ENCODE measurements at places on chromosomes 1 and 21. TPM values are rescaled to one million over a fixed set of nuclear protein-coding genes. Genes with fewer than 3 reads are reported as not detected.

DNA sequence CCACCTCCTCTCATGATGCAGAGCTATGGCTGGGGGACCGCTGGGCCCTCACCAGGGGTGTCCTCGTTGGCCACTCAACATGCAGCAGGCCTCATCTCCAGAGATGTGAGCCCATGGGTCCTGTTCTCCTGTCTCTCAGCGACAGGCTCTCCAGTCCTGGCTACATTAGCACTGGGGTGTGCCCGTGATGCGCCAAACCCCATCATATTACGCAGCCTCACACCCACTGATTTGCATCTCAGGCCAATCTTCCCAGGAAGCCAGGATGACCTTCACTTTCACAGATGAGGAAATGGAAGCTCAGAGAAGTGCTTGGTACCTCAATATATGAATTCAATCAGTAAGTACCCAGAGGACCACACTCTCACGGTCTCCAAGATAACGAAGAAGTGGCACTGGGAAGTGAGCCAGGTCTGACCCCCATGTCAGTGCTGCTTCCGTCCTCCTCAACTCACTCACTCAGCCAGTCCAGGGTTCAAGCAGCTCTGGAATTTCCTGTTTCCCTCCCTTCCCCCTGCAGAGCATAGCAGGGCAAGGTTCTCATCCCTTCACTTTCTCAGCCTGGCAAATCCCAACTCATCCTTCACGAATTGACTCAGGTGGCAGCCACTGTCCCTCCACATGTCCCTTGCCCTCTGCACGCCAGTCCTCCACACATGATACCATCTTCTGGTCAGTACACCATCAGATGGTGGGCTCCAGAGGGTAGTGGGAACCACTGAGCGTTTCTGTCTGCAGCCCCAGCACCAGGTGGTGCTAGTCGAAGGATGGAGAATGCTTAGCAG, 28.9 kb upstream of the EVA1B start:
- no peak for DNase-seq

GRCh38 chr1:199394856-199395255, 632.7 kb upstream of the NR5A2 start:
- no peak for DNase-seq

- no peak for DNase-seq
Measured at GRCh38 chr1:59151387-59151761, 145.5 kb upstream of the FGGY start.

- DNase-seq: no peak
Measured at GRCh38 chr21:46124926-46125845, 27.3 kb downstream of the COL6A2 start.

The NBPF6 gene
- polyA plus RNA-seq: not detected

The TENT5C gene
- 2.2 TPM for polyA plus RNA-seq

- peak; percentile 66 for DNase-seq
Measured at GRCh38 chr1:150364231-150365003, 470 bp downstream of the RPRD2 start.

DNA sequence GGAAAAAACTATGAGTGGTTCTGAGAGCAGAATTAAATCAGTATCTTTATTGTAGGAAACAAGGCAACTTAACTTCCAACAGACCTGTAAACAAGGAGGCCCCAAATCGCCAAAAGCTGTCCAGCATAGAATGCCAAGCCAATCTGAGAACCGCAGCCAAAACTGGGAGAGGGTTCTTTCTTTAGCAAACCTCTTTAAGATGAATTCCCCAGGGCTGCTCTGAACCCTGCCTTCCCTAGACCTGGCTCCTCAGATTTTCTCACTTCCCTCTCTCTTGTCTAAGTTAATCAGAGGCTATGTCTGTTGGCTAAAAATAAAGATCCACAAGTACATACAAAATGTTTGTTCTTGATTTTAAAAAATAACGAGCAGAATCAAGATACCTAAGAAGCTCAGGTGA, 141.4 kb downstream of the SMYD3 start:
- no peak for DNase-seq

GRCh38 chr1:196160066-196160795, 448.0 kb downstream of the KCNT2 start:
- no peak for DNase-seq

The TMPRSS15 gene
- 0.89 TPM for polyA plus RNA-seq

GRCh38 chr1:173333581-173333980, 126.5 kb upstream of the TNFSF4 start:
- DNase-seq: no peak

GRCh38 chr1:207103892-207104373, at the start of gene C4BPA:
Gene C4BPA, plus strand, starts transcription at chr1:207104233. Its CDS starts 8,793 bp downstream, at chr1:207113026.
- DNase-seq: no peak

The HSD3B1 gene
- not detected for polyA plus RNA-seq

- DNase-seq: no peak
Measured at GRCh38 chr1:198199105-198199504, 42.3 kb downstream of the NEK7 start.

DNA sequence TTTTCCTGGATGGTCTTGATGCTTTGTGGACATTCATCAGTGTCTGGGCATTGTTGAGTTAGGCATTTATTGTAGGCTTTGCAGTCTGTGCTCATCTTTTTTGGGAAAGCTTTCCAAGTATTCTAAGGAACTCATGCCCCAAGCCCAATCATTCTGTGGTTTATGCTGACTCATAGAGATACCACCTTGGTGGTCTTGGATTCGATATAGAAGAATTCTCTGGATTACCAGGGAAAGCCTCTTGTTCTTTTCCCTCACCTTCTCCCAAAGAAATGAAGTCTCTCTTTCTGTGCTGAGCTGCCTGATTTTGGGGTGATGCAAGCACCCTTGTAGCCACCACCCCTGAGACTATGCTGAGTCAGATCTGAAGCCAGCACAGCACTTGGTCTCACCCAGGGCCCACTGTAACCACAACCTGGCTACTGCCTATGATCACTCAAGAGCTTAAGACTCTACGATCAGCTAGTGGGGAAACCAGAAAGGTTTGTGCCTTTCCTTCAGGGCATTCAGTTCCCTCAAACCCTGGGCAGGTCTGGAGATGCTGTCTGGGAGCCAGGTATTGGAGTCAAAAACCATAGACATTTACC, 422.6 kb downstream of the NUF2 start:
- DNase-seq: no peak

DNA sequence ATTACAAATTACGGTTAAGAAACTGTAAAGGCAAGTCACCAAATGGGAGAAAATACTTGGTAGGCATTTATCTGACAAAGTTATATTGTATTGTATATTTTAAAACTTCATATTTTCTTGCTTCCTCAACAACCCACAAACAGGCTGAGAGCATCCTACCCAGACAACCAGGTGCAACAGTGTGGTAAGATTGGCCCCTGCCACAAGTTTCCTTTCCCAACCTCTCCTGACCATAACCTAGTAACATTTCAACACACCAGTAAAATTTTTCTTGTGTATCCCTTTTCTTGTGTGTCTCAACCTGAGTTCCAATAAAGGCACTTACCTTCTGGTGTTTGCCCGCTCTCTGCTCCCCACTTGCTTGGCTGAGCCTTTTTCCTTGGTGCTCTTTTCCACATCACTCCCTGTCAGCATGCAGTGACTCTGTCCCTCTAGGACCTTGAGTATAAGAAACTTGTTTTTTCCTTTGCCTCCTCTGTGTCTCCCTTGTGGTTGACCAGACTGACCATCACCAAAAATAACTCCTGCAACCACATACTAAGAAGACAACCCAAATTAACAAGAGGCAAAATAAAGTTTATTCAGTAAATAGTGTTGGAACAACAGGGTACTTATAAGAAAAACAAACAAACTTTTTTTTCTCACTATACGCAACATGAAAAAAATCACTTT, 40.9 kb downstream of the FCRL3 start:
- DNase-seq: no peak

- no peak for DNase-seq
Measured at GRCh38 chr1:65538086-65538485, 117.6 kb downstream of the LEPR start.

DNA sequence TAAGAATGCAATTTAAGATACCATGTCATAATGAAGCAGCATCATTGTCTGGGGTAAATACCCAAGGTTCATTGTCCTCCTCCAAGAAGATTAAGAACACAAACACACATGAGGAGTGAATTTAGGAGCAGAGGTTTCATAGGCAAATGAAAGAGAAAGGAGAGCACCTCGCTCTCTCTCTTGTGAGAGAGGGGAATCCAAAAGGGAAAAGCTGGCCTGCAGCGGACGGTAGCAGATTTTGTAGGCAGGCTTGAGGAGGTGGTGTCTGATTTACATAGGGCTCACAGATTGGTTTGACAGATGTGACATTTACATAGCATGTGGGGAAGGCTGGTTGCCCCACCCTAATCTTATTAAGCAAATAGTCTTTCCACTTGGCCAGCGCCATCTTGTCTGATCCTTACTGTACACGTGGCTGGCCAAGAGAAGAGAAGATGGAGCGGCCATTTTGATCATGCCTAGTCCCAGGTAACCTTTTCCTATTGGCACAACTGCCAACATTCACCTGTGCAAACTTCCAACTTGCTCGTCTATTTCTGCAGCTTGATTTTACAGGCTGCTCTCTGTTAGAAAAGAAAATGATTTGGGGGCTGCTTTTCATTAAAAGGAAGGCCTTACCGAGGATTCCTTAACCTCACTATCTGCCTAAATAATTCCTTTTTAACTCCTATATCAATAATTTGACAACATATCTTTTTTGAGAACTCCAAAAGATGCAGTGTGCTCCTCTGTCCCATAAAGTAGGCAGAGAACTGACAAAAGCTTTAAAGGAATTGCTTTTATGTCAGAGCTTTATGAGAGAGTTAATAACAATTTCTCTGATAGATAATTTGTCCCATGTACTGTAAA, 16.0 kb upstream of the LRRC7 start:
- DNase-seq: no peak

The HNRNPR gene
- polyA plus RNA-seq: 125 TPM

The PLA2G2C gene
- not detected for polyA plus RNA-seq

The BRINP2 gene
- polyA plus RNA-seq: 0.17 TPM

The S100B gene
- 10.1 TPM for polyA plus RNA-seq

- DNase-seq: no peak
Measured at GRCh38 chr1:222421380-222421779, 126.5 kb downstream of the HHIPL2 start.

GRCh38 chr21:32867597-32867996, 96.0 kb upstream of the PAXBP1 start:
- no peak for DNase-seq

- DNase-seq: no peak
Measured at GRCh38 chr1:973459-974292, 7.4 kb downstream of the PLEKHN1 start.

DNA sequence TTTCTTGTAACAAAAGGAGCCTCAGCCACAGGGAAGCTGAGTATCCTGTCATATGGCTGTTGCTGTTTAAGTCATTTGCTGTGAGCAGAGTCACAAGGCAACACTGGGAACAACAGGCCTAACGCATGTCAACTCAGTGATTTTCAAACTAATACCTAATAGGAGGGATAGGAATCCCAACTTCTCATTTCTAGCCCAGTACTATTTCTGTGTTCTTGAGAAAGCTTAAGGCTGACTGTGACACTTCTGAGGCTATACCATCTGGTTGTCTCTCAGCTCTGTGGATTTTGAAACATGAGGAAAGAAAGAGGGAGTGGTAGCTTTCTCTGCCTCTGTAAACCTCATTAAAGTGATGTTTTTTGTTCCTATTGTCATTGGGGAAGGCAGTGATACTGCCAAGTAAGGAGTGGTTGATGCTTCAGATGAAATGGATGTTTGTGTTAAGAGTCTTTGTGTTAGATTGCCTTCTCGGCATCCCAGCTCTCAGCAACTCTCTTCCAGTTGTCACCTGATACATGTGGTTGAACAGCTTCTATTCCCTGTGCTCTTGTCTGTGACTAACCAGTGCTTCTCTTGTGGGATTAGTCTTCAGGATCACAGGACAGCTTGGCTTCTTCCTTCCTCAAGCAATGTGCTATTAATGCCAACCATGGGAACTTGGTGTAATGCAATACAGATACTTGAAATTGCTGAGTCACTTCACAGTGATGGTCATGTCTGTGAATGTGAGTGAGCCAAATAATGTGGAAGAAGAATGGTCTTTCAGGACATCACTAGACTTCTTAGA, 166.8 kb upstream of the IVNS1ABP start:
- DNase-seq: peak; percentile 19

DNA sequence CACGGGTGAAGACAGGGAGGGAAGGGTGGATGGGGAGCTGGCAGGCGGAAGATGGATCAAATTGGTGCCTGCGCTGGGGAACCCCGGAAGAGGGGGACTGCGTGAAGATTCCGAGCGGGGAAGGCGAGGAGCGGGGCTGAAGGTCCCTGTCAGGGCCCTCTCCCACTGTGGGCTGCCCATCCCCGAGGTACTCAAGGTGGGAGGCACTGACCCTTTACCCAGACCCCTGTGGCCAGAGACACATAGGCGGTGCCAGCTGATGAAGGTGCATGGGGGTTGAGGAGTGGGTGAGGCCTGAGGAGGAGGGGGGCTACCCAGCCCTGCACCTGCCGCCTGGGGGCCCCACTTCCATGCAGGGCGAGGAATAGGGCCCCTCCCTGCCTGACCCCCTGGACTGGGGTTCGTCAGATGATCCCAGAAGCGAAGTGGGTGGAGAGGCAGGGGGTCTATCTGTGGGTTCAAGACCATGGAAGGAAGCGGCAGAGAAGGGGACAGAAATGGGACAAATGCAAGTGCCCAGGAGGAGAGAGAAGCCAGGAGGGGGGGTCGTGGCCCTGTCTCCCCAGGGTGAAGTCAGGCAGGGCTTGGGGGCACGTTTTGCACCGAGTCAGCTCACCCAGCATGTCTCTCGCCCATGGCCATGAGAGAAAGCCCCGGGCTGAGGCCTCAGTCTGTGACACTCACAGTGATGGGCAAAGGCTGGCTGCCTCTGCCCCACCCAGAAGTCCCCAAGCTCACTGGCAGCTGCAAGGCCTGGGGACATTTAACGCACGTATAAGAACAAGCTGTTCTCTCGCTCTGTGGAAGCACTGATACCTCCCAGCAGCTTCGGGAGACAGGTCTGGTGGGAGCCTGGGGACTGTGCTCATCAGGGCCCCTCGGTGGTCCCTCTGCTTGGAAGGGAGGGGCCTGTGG, 7.0 kb upstream of the MMEL1 start:
- no peak for DNase-seq

DNA sequence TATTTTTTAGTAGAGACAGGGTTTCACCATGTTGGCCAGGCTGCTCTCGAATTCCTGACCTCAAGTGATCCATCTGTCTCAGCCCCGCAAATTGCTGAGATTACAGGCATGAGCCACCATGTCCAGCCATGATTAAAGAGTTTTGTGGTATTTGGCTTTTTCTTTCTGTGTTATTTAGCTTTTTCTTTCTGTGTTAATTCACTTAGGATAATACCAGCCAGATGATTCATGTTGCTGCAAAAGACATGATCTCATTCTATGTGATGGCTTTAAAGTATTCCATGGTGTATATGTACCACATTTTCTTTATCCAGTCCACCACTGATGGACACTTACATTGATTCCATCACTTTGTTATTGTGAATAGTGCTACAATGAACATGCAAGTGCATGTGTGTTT, 1135.2 kb downstream of the AMY1C start:
- no peak for DNase-seq

- no peak for DNase-seq
Measured at GRCh38 chr1:55724551-55725325, 509.6 kb upstream of the USP24 start.

The NLRP3 gene
- polyA plus RNA-seq: 1.8 TPM

- DNase-seq: no peak
Measured at GRCh38 chr1:201673093-201673492, 134.2 kb downstream of the NAV1 start.

The OR10J4 gene
- polyA plus RNA-seq: not detected

The DDAH1 gene
- polyA plus RNA-seq: 50.0 TPM

Measured in hindlimb muscle (tissue), 1 donor.